NCI-H1092 treated with DMSO at 0.1 percent for 48 hours (cell line): ENCODE measurements at places on chromosomes 6 and 20.
A peak's percentile ranks its signal among the peaks of the same experiment; 100 is the strongest.

- peak; percentile 81 for DNase-seq
Observed at GRCh38 chr6:151313066-151313491, 73.3 kb downstream of the AKAP12 start.

- DNase-seq: no peak
Observed at GRCh38 chr6:24194978-24195700, 69.1 kb downstream of the NRSN1 start.

GRCh38 chr6:133259561-133259960 lies 18.4 kb downstream of the EYA4 start:
- DNase-seq: no peak

DNA sequence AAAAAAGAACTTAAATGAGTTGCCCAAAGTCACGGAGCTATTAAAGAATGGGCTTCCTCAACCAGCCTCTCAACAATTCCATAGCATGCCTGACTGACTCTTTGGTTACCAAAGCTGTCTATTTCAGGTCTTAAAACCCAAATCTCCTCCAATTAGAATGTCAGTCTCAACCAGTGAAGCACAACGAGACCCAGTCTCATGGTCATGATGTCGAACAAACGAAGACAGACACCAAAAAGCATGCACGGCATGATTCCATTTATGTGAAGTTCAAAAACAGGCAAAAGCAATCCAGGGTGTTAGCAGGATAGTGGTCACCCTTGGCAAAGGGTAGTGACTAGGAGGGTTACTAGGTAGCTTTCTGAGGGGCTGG lies 16.3 kb upstream of the PTPN1 start:
- no peak for DNase-seq

- DNase-seq: no peak
Observed at GRCh38 chr6:53986165-53986720, 125.0 kb upstream of the MLIP start.

- DNase-seq: no peak
Observed at GRCh38 chr20:59728722-59729430, 124.5 kb downstream of the PHACTR3 start.

- no peak for DNase-seq
Observed at GRCh38 chr6:45423111-45423823, 45.5 kb upstream of the SUPT3H start.

GRCh38 chr6:43724914-43725642 lies 37.5 kb upstream of the MRPS18A start:
- DNase-seq: no peak
